ENCODE measurements at places on chromosomes 7 and 10.

GRCh38 chr10:101080933-101081931 is 19.4 kb downstream of the KAZALD1 start:
- DNase-seq: peak; percentile 28

GRCh38 chr7:105130580-105130979 is 116.6 kb downstream of the KMT2E start:
- DNase-seq: no peak

- no peak for DNase-seq
Observed at GRCh38 chr10:121102706-121103105, 251.5 kb downstream of the WDR11 start.

- no peak for DNase-seq
Observed at GRCh38 chr10:119830851-119831250, 41.8 kb downstream of the MCMBP start.

- no peak for DNase-seq
Observed at GRCh38 chr10:45368181-45368580, 5.8 kb upstream of the ALOX5 start.

DNA sequence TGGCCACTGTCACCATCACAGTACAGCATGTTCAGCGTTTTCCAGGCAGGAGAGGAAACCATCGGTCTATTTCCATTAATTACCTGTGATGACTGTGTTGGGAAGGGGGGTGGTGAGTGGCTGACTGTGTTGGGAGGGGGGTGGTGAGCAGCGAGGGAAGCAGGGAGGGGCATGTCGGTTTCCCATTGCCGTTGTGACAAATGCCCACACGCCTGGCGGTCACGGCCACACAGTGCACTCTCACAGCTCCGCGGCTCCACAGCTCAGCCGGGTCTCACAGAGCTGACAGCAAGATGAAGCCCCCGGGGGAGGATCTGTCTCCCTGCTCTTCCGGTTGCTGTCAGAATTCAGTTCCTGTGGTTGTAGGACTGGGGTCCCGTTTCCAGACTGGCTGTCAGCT is 39.0 kb downstream of the AP5Z1 start:
- no peak for DNase-seq

DNA sequence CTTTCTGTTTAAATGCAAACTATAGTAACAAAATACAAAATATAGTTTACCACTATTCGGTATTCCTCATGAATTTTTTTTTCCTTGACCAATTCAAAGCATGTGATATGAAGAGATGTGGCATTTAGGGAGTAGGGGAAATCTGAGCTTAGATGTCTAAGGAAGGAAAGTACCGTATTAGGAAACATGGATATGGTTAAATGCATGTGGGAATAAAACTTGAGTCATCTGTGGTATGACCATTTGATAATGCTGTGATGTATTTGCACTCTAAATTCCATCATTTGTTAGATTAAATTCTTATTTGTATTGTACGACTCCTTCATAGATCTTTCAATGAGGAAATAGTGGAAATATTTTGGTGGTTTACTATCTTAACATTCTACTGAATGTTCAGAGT is 19.7 kb downstream of the AHR start:
- DNase-seq: peak; percentile 70

DNA sequence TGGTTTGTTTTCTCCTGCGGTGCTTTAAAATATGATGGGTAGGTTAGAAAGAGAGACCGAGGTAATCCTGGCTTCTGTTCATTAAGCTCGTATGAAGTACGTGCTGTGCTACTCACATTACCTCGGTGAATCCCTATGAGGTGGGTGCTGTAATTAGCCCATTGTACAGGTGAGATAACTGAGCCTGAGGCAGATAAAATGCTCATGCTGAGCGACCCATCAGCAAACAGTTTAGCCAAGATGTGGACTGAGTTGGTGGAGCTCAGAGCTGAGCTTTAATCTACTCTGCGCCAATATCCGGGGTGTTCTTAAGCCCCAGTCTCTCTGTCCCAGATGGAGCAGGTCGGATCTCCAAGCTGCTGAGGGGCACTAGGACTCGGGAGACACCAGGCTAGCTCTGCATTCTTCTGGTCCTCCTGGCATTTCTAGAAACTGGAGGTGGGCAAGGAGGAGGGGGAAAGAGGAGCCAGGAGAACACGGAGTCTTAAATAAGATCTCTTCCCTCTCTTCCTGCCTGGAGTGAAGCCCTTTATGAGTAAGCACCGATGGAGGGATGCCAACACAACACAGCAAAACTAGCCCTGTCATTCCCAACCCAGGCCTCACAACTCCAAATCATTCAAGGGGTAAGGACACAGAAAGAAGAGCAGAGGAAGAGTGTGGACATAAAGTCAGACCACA is 458.5 kb downstream of the KCNMA1 start:
- DNase-seq: peak; percentile 68

DNA sequence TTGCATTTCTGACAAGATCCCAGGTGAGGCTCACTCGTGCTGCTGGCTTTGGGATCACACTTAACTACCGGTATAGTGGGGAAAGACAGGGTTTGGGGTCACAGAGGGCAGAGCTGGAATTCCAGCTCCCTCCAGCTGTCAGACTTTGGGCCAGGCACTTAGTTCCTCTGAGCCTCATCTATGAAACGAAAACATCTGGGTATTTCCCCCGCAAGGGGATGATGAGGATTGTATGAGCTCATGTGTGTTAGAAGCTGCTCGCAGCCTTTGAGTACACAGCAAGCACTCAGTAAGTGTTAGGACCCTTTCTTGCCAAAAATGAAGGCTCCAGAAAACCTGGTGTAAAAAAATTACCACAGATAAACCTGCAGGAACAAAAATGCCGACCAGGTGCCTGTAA is 66.1 kb downstream of the PRPF18 start:
- DNase-seq: no peak

GRCh38 chr10:111126077-111126476 is 49.2 kb downstream of the ADRA2A start:
- DNase-seq: no peak

GRCh38 chr7:44153948-44154335 is 12.8 kb upstream of the MYL7 start:
- DNase-seq: no peak
